ENCODE measurements at places on chromosomes 1 and 21.

DNA sequence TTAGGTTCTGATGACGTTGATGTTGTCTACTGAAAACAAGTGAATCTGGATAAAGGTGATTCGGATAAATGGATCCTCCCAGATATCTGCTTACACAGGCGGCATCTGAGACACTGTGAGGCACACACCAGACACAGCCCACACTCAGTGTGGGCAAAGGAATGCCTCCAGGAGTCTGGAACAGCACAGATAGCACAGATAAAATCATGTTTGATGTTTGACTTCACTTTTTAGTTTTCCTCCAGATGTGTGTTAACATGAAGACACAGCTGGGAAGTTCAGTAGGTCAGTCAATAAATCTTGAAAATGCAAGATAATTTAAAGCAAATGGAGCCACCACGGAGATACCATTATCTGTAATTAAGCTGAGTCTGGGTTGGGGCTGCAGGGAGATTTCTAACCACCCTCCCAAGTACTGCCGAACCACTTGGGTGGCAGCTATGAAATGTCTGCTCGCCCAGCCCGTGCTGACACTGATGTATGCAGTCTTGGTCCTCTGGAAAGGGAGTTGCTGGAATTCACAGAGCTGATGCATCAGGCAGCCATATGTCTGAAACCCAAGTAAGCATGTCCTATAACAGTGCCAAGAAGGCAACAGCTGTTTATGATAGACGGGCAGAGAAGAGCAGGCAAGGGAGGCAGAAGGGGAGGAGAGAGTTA lies 11.7 kb downstream of the CAPN9 start:
- no peak for DNase-seq

GRCh38 chr21:41927727-41928409 lies 25.9 kb downstream of the C2CD2 start:
- DNase-seq = no peak

GRCh38 chr1:156639601-156640101 lies 2.3 kb upstream of the BCAN start:
- DNase-seq = no peak

GRCh38 chr1:248862998-248863881 lies 4.4 kb upstream of the ZNF692 start:
- peak; percentile 54 for DNase-seq

Data from activated T-helper 1 cell treated with anti-CD3 and anti-CD28 coated beads, Interleukin-2, amount 50 U/mL, for 16 hours (primary cell).